Breast epithelium (tissue), 4 donors: ENCODE measurements at places on chromosomes 4 and X.

GRCh38 chr4:156237231-156237630, 283.6 kb upstream of the CTSO start:
- no peak for DNase-seq

- no peak for DNase-seq
Observed at GRCh38 chrX:154046031-154046781, 26.5 kb upstream of the IRAK1 start.

- no peak for DNase-seq
Observed at GRCh38 chr4:16770710-16771285, 127.6 kb downstream of the LDB2 start.

DNA sequence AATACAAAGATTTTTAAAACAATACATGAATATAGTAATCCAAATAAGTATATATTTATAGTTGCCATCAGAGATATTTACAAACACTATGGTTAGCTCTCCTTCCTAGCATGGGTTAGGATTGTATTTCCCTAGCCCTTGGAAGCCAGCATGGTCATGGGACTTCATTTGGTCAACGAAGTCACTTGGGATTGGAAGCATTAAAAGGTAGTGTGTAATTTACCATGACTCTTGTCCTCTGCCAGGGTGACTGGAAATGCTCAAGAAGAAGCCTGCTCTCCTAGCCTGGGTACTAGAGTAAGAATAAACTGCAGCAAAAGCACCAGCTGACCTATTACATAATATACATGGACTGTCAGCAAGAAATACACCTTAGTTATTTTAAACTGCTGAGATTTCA, 102.9 kb downstream of the COL25A1 start:
- DNase-seq, result no peak

GRCh38 chrX:11190745-11191510, 79.8 kb downstream of the HCCS start:
- no peak for DNase-seq
